ENCODE measurements at places on chromosomes 2 and 18.

GRCh38 chr2:9488583-9489547 is 14.5 kb downstream of the IAH1 start:
- DNase-seq = no peak

GRCh38 chr2:225494100-225494459 is 94.6 kb downstream of the NYAP2 start:
- DNase-seq = no peak

- DNase-seq = no peak
Measured at GRCh38 chr2:47303341-47304148, 99.4 kb upstream of the MSH2 start.

GRCh38 chr18:48929941-48930713 is 20.6 kb downstream of the SMAD7 start:
- no peak for DNase-seq

- no peak for DNase-seq
Measured at GRCh38 chr18:43635397-43635796, 358.1 kb upstream of the SYT4 start.

DNA sequence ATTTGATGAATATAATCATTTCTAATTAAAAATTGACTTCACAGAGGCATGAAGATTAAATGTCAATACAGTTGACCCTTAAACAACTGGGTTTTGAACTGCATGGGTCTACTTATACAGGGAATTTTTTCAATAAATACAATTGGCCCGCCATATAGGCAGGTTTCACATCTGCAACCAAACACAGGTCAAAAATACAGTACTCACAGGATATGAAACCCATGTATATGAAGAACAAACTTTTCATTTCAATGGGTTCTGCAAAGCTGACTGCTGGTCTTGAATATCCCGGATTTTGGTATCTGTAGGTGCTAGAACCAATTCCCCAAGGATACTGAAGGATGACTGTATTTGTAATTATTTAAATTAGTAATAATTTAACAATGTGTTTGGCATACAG is 555.6 kb downstream of the EPHA4 start:
- no peak for DNase-seq

DNA sequence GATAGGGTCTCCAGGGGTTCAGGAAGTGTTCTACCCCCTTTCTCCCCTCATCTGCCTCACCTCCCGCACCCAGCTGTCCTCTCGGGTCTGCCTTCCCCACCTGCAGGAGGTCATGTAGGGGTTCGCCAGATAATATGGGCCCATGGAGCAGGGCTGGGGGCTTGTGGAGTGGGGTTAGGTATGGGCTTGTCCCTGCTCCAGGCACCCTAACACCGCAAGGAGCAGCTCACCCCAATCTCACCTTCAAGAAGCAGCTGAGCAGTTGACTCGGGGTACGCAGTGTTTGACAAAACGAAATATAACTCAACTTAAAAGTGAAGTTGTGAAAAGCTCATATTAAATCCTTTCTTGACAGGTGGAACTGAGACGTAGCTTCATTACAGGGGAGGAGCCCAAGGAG is 99.6 kb downstream of the CTIF start:
- DNase-seq = no peak

DNA sequence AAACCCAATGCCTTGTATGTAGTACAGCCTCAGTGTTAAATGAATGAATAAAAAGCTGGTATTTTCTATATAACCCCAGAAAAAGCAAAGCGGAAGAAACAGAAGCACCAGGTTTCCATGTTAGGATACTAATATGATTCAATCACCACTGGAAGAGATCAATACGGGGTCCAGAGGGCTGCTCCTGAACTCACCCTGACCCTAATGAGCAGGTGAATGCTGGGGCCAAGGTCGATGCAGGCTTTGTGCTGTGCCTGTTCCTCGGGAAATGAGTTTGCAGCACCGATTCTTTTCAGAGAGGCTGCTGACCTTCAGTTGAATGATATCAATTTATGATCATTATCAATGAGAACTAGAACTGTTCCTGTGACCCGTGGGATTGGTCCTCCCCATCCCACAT is 228.5 kb downstream of the CDCA7 start:
- DNase-seq = no peak

DNA sequence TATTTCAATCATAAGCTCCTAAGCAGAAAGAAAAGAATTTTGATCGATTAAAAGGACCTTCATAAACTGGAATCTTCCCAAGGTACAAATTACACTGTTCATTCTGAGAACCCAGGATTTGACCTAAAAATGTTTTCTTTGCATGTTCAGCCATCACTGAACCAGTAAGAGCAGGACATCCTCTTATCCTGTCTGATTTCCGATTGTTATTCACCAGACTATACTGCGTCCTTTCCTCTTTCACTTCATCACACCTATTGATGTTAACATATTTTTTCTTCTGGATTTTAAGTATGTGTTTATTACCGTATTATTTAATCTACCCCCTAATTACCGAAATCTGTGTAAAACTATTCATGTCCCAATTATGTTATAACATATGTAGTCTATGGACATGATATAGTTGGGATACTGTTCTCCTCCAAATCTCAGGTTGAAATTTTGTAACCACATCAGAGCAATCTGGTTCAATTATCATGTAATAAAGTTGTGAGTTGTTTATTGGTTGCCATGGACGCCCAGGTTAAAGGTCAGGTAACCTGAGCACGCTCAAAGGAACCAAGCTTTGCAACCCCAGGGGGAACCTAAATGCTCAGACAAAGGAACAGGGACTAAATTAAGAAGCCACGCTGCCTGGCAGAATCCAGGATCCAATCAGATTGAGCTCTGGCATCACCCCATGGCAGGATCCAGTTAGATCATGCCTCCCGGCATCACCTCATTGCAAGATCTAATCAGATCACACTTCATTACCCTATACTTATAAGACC is 11.6 kb upstream of the TBC1D8 start:
- DNase-seq = no peak

DNA sequence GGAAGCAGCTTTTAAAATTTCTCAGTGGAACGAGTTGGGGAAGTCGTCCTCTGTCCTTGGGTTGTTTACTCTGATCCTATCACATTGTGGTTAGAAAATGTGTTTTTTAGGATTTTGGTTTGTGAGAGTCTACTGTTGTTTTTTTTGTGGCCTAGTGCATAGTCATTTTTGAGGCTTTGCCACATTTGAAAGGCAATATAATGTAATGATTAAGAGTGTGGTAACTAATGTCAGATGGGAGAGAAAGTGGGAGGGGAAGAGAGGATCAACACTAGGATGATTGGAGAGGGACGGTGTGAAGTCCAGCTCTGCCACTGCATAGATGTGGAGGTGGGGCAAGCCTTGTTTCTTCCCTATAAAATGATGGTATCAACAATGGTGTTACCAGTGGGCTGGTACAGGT is 8.5 kb downstream of the SP140L start:
- no peak for DNase-seq

DNA sequence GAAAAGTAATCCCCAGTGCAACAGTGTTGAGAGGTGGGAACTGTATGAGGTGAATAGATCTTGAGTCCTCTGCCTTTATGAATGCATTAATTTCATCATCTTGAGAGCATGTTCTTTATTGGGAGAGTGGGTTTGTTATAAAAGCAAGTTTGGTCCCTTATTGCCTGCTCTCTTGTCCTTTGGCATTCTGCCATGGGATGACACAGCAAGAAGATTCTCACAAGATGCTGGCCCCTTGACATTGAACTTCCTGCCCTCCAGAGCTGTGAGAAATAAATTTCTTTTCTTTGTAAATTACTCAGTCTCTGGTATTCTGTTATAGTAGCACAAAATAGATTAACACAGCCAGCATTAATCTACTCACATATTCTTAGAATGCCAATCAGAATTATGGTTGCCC is 108.6 kb downstream of the EHBP1 start:
- DNase-seq = no peak
